Stimulated activated CD4-positive, alpha-beta T cell treated with anti-CD3 and anti-CD28 coated beads, Interleukin-1b, Interleukin-23, amount 100 ng/mL, for 24 hours (primary cell): ENCODE measurements at places on chromosomes 2 and 18.

GRCh38 chr2:16566701-16567100, 98.9 kb downstream of the CYRIA start:
- DNase-seq: no peak

- DNase-seq: no peak
Measured at GRCh38 chr2:96308248-96308647, 2.9 kb upstream of the SNRNP200 start.

DNA sequence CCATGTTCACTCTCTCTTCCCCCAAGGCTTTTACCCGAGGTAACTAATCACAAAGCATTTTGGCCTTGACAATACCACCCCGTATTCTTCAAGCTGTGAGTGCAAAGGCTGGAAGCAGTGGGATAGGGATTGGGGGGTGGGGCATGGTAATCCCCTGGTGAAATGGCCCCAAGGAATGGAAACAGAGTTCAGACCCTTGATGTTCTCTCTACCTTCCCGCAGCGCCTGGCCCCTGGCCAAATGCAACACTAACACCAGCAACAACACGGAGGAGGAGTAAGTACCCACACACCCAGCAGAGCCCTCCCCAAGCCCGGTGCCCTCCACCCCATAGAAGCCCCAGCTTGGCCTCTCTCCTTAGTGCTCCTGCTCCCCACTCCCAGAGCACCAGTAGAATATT, 36.9 kb downstream of the CNGA3 start:
- DNase-seq: no peak

- DNase-seq: no peak
Measured at GRCh38 chr2:98763209-98763951, 32.4 kb upstream of the MGAT4A start.

GRCh38 chr2:21318263-21318662, 194.5 kb downstream of the TDRD15 start:
- no peak for DNase-seq

- no peak for DNase-seq
Measured at GRCh38 chr2:176105078-176105729, 1.9 kb upstream of the HOXD11 start.

DNA sequence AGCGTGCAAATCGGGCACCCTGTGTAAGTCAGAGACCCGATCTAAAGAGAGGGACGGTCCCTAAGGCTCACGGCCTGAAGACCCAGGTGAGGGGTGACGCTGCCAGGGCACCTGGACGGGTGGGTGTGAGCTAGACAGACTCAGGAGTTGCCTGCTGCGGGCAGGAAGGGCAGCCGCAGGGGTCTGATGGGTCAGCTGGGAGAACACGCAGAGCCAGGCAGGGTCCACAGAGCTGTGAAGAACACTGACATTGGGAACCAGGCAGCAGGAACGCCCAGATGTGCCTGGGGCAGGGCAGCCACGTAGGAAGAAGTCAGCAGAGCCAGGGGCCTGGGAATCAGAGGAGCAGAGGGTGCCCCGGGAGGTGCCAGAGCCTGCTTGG, 25.9 kb downstream of the HDAC4 start:
- no peak for DNase-seq

GRCh38 chr18:75323821-75324585, 103.5 kb downstream of the SMIM21 start:
- DNase-seq: no peak

GRCh38 chr2:217698691-217699090, 304.1 kb downstream of the TNS1 start:
- no peak for DNase-seq

- DNase-seq: no peak
Measured at GRCh38 chr18:9571546-9571945, 42.8 kb downstream of the PPP4R1 start.

GRCh38 chr2:44016282-44016681, 20.5 kb upstream of the LRPPRC start:
- no peak for DNase-seq

DNA sequence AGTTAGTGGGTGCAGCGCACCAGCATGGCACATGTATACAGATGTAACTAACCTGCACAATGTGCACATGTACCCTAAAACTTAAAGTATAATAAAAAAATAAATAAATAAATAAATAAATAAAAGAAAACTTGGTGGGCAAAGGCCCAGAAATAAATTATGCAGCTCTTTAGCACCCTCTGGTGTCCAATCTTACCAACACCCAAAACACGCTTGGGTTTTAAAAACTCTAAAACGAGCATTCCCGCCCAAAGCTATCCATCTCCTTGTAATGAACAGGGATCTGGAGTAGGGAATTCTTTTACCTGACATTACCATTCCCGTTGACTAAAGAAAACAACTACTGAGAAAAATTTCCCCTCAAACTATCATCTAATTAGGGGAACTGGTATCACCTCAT, 2005.9 kb upstream of the CELF4 start:
- no peak for DNase-seq

- DNase-seq: no peak
Measured at GRCh38 chr2:197280015-197280702, 30.4 kb downstream of the ANKRD44 start.

DNA sequence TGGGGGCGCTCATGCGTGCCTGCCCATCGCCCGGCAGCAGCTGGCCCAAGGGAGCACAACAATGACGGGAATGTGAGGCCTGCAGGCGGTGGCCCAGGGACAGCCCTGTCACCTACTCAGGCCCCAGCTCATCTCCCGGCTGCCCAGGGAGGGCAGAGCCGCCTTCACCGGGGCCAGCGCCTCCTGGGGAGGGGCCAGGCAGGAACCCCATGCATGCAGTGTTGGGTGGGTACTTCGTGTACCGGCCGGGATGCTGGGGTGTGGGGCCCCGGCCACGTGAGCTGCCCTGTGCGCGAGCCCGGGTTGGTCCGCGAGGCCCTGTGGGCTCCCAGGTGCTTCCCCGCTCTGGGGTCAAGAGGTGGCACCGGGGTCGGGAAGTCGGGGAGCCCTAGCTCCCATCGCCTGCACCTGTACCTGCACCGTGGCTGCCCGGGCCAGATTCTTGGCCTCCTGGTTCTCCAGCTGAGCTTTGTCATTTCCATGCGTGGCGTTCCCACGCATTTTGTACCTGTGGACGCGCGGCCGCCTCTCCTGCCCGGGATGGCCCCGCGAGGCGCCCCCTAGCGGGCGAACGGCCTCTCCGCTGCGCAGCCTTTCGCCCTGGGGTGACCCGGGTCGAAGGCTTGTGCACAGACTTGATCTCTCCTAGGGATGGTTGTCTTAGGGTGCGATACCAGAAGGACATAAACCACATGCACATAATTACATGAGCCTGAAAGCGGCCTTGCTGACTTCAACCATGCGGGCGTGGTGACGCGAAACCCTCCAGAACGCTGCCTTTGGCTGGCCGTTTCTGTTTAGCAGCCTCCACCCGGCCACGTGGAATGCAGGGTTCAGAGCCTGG, 950 bp downstream of the KLHL30 start:
- no peak for DNase-seq

DNA sequence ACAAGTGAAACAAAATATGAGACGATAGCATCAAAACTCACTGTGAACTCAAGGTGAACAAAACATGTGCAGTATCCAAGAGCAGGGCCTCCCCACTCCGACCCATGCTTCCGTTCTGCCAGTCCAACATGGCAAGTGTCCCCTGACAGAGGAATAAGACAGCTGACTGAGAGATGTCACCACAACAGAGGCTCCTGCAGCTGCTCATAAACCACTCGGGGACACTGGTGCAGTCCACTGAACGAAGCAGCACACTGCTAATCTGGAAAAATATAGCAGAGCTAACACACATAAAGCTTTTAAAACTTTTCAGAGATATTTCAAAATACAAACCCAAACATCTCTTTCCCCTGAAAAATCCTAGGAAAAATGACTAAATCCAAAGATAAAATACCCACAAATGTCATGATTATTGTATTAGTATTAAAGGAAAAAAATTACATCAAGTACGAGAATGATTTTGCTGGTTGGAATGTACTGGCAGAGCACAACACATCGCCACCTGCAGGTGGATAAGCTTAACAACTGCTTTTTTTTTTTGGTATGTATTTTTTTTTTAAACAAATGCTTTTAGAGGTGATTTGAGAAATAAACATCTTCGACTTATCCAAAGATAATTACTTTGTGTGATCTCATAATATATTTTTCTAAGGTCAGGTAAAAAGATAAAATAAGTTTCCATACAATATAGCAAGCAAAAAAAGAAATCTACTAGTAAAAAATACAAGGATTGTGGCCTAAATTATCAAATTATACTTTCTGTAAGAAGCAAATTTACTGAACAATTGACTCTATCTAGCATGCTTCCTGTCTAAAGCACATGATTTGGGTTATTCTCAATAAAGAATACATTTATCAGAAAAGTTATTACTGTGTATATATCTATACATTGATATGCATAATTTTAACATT, 18.6 kb downstream of the THADA start:
- no peak for DNase-seq

DNA sequence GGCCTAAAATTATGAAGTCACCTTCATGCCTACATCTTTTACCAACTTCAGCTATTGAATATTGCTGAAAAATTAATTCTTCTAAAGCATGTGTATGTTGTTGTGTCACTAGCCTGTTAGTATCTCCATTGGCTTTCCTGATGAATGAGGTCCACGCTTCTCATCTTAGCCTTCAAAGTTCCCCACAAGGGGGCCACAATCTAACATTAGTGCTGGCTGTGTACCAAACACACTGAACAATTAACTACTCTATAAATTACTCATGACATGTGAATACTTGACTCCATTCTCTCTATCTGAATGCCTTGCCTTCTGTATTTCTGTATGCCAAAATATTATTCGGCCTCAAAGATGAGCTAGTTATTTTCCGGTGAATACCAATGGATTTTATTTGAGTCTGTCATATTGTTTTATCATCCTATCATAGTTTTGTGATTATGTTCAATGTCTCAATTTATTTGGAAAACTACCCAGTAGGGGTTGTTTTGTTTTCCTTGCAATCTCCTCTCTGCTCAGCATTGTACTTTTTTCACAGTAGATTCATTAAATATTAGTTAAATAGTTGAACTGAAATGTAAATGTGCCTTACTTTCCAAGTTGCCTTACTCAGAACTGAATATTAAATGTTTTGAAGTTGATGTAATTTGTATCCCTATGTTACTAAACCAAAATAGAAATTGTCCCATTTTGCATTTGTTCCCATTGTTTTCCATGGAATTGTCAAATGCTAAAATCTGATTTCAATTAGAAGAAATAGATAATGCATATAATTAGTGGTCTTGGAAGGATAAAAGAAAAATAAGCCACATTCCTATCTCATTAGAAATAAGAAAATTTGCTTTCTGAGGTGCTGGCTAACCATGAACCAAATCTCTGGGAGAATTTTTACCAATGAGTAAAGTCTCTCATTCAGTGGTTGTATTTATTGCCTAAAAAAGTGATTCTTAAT, 208.4 kb upstream of the COL3A1 start:
- no peak for DNase-seq

- no peak for DNase-seq
Measured at GRCh38 chr2:8997631-8998030, 5.9 kb downstream of the MBOAT2 start.

DNA sequence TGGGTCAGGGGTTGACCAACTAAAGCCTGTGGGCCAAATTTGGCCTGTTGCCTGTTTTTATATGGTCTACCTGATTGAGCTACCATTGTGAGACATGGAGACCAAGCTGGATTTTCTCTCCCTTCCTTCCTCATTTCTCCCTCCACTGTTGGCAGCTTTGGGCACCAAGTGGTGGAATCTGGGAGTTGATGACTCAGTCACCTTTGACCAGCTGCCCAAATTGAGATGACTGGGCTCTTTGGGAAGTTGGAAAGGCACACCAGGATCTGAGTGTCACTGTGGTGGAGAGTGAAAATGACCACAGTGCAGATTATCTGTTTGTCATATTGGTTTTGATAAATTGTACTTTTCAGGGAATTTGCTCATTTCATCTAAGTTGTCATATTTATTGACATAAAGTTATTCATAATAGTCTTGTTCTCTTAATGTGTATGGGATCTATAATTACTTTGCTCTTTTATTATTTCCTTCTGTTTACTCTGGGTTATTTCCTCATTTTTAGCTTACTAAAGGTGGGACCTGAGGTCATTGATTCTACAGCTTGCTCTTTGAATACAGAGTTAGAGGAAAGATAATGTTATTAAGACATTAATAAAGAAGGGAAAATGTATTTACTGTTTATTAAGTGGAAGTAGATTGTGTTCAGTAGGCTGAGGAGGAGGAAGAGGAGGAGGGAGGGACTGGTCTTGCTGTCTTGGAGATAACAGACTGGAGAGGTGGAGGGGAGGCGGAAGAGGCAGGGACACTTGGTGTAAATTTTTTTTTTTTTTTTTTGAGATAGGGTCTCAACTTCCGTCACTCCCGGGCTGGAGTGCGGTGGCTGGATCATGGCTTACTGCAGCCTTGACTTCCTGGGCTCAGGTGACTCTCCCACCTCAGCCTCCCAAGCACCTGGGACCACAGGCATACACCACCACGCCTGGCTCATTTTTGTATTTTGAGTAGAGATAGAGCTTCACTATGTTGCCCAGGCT, 31.8 kb downstream of the AGFG1 start:
- no peak for DNase-seq
